Fibroblast of lung (primary cell): ENCODE measurements at places on chromosomes 11 and 22. TPM values are rescaled to one million over a fixed set of nuclear protein-coding genes. Genes with fewer than 3 reads are reported as not detected.

AMPD3 gene
- 6.2 and 24.9 TPM in 2 replicates for total RNA-seq

TLCD5 gene
- total RNA-seq, result 9.8 and 13.2 TPM in 2 replicates

OR52H1 gene
- 0.50 and 0.51 TPM in 2 replicates for total RNA-seq

PPP2R5B gene
- 6.2 and 12.1 TPM in 2 replicates for total RNA-seq

OR8D2 gene
- not detected in 2 replicates for total RNA-seq

MYO7A gene
- 0.26 and 0.33 TPM in 2 replicates for total RNA-seq

HBG2 gene
- not detected in 2 replicates for total RNA-seq

CPSF7 gene
- total RNA-seq, result 14.4 and 18.0 TPM in 2 replicates

FGF3 gene
- not detected in 2 replicates for total RNA-seq

SLC6A5 gene
- not detected in 2 replicates for total RNA-seq

C11orf97 gene
- total RNA-seq, result not detected in 2 replicates

GRCh38 chr11:78564490-78565467, 9.9 kb downstream of the NARS2 start:
- DNase-seq, result peak; percentile 82

- DNase-seq, result no peak
These were observed 55.2 kb downstream of the SC5D start for GRCh38 chr11:121347813-121348212.

GRCh38 chr11:129295746-129296145, 79.9 kb upstream of the BARX2 start:
- DNase-seq, result peak; percentile 95

DNA sequence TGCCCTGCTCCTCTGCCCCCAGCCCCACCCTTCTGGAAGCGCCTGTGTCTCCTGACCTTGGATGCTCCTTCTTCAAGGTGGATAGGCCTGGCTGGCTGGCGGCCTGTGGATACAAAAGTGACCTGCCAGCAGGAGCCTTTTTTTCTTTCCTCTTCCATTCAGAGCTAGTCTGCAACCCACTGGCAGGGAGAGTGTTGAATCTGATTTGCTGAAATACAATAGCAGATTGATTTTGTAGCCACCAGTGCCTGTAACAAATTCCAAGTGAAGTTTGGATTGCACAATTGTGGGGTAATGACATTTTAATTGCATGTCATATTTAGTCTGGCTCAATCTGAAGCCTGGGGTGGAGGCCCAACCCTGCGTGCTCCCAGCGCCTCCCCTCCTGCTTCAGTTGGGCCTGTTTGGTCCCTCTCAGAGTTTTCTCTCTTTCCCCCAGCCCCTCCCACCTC, 97.2 kb downstream of the GRIK4 start:
- peak; percentile 35 for DNase-seq

DNA sequence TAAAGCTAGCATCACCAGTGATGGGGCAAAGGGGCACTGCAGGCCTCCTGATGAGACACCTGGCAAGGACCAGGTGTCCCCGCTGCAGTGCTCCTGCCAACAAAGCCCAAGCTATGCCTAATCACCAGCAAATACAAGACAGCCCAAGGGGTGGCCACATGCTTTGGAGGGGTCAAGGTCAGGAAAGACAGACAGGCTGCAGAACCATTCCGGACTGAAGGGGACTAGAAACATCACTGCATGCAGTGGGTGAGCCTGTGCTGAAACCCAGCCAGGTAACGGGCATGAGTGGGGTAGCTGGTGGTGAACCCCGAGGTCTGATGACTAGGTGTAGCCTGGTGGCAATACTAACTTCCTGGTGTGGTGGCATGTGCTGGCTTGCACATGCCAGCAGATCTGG, 111.1 kb downstream of the MED15 start:
- no peak for DNase-seq

- no peak for DNase-seq
These were observed 22.3 kb upstream of the TMEM191C start for GRCh38 chr22:21444701-21445436.

- no peak for DNase-seq
These were observed 16.3 kb downstream of the OR52K2 start for GRCh38 chr11:4465407-4465806.

DNA sequence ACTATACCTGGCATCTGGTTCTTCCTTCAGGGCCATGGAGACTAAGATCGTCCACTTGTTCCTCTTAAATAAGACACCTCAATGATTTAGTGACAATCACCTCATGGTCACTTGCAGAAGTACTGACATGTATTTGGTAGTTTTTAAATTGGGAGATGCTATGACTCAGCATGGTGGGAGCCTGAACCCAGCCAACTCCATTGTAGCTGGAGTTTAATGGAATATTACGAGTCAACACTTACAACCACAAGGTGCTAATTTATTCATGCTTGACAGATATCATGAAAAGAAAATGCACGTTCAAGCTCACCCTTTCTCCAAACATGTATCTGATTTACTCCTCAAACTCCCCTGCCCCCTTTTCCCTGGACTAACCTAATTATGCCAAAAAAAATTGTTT, 16.6 kb upstream of the APOL3 start:
- DNase-seq, result no peak

DNA sequence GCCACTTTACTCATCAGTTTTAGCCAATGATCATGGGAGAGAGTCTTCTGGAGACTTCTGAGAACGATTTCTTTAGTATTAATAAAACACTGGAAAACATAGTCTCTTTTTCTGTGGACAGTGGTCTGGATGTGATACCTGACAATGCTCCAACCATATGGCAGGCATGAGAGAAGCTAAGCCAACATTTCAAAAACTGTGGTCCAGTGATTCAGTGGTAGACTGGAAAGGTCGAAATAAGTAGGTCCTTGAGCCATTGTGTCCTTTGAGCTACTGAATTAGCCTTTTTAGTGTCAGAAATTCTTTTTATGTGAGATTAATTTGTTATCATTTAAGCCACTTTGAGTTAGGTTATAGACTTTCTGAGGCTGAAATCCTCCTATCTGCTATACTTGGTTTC, 197.7 kb upstream of the CTSC start:
- DNase-seq, result peak; percentile 72

DNA sequence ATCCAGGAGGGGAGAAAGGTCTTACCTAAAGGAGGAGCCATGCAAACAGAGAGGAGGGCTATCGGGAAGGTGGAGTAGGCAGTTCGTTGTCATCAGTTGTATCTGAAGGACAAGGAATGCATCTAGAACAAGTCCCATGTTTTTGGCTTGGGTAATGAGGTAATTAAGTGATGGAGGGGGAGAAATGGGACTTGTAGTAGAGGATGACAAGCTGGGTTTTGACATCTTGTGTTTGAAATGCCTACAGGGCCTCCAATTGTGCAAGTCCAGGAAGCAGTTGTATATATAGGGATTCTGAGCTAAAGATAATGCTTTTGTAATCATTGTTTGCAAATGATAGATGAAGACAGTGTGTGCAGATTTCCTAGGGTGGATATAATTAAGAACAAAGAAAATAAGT, 622.8 kb downstream of the NTM start:
- DNase-seq, result no peak

GRCh38 chr11:65499713-65500386, 1.0 kb downstream of the MALAT1 start:
- DNase-seq, result no peak

GRCh38 chr22:46395145-46395544, 59.6 kb downstream of the TRMU start:
- DNase-seq, result no peak

DNA sequence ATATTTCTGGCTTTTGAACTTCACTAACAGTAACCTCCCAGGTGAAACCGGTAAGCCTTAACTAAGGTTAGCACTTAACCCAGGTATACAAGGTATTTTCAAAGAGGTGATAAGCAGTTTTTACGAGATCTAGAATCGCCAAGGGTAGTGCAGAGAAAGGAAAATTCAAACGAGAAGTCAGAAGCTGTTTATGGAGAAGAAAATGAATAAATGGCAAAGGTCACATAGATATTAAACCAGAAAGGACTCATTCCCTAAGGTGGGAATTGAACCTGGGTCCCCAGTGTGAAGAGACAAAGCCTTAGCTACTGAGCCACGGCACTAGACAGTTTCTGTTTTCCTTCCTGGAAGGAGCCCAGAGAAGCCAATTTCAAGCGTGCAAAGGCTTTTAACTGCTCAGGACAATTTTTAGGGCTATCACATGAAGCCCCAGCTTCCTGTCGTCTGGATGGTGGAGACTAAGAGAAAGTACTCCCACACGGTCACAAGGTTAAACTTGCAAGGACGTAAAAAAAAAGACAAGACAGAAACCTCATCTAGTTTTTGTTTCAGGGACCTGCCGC, 5.7 kb upstream of the C1QTNF6 start:
- peak; percentile 22 for DNase-seq

GRCh38 chr22:20531404-20532201, 24.2 kb downstream of the MED15 start:
- DNase-seq, result peak; percentile 80

- DNase-seq, result peak; percentile 59
These were observed 8.8 kb upstream of the CUL5 start for GRCh38 chr11:107999759-108000455.

DNA sequence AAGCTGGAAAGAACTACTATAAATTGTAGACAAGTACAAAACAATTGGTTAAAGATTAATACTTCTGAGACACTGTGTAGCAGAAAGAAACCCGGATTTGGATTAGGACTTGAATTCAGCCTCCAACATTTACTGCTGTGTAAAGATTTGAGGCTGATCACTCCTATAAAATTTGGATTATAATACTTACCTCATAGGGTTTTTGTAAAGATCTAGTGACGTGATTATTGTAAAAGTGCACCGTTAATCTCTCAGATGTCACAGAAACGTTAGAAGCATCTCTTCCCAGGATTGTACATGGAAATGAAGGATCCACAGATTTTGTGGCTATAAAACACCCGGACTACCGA, 323 bp upstream of the HIKESHI start:
- DNase-seq, result no peak

DNA sequence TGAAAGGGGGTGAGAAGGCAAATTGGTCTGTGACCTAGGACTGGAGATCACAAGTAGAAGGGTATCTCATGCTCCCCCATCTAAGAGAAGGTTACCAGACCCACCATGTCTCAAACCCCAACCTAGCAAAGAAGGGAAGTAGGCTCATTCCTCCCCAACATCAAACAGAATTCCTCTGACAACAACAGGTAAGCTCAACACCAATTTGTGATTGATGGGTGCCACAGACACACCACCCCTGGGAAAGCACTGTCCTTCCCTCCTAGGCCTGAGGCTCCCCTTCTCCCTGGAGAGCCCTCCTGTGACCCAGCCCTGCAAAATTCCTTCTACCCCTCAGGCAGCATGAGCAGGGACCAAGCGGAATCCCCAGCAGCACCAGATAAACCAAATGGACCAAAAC, 154.3 kb downstream of the BUD13 start:
- DNase-seq, result no peak

GRCh38 chr11:71055925-71056324, 196.5 kb downstream of the SHANK2 start:
- no peak for DNase-seq

GRCh38 chr11:88697139-88697538, 359.6 kb upstream of the CTSC start:
- no peak for DNase-seq

DNA sequence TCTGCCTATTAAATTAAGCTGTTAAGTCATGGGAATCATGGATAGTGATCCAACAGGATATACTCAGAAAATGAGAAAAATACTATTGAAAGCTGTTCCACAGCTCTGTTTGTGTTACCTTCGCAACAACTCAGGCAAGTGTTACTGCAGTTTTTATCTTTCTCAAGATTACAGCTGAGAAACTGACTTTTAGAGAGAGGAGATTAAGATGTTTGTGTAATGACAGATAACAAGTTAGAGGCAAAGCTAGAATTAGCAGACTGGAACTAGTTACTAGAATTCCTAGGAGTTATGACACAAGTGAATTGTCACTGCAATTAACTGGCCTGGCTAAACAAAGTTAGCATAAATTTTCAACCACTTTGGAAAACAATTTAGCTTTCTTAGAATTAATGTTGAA, 1.6 kb downstream of the SLN start:
- no peak for DNase-seq

GRCh38 chr11:133742353-133742752, 103.0 kb downstream of the SPATA19 start:
- no peak for DNase-seq

DNA sequence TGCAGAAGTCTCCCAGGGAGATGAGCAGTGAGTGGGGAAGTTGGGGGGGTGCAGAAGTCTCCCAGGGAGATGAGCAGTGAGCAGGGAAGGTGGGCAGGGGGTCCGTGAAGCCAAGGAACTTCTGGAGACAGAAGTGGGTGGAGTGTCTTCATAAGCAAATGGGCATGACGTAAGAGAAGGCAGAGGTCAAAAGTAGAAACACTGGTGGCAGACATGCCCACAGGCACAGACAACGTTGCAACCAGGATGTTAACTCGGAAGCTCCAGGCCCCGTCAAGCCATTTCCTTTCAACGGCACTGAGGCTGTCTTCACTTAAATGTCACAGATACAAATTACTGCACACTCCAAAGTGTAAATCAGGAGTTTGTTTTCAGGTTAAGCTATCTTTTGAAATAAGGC, 186.1 kb downstream of the SHANK2 start:
- DNase-seq, result no peak

- DNase-seq, result no peak
These were observed 63.7 kb downstream of the DSCAML1 start for GRCh38 chr11:117733316-117733715.

DNA sequence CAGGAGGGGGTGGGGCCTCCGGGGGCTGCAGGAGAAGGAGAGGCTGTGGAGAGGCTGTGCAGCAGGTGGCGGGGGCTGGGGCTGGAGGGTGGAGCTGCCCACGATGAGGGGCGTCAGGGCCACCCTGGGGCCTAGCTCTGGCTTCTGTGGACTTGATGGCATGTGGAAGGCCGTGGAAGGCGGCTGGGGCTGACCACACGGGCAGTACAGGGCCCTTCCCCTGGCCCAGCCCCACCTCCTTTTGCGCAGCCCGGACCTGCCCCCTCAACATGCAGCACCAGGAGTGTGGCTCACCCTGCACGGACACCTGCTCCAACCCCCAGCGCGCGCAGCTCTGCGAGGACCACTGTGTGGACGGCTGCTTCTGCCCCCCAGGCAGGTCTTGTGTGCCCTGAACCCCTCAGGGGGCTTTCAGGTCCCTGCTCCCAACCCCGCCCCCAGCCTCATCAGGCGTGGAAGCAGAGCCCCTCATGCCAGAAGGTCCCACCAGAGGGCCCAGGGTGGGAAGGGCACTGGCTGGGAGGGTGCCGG, 6.1 kb downstream of the MUC5B start:
- no peak for DNase-seq

DNA sequence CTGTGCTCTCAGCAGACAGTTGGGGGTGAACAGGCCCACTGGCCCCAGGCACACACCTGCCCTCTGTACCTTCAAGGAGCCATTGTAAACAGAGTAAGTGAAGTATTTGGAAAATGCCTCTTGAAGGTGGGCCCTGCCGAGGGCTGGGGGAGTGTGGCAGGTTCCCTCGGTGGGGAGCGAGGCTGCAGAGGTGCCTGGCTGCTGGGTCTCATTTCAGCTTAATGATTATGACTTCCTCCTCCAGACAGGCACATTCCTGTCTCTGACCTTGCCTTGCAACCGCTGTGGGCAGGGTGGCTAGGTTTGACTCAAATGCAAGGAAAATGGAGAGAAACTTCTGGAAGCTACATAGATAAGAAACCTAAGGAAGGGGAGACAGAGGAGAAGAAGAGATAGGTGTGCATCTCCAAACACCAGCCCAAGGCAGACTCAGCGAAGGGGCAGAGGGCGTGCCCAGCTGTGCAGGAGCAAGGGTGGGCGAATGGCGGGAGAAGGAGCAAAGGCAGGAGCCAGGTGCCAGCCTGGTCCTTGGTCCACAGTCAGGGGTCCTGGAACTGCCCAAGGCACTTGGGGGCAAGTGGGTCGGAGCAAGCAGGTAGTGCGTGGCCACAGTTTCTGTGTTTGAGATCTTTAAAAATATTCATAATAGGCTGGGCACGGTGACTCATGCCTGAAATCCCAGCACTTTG, 14.0 kb downstream of the GRAMD4 start:
- DNase-seq, result no peak
